AG04450 (cell line): ENCODE measurements at places on chromosomes 2 and 18.

DNA sequence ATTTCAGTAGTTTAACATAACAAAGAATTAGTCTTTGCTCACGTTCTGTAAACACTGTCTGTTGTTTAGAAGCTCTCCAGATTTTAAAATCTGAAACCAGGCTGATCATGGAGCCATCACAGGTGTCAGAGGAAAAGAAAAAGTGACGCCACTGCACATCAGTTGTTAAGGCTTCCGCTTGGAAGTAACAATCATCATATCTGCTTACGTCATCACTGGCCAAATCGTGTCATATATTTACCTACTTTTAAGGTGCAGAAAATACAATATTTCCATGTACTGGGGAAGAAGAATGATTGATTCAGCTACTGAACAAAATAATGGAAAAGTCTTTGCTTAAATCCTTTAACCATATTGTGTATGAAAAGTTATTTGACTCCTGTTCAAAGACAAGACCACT is 382.6 kb upstream of the MC4R start:
- no peak for DNase-seq

- DNase-seq, result no peak
Observed at GRCh38 chr2:149094217-149095015, 55.9 kb downstream of the LYPD6B start.

GRCh38 chr2:145154731-145155130 is 634.8 kb upstream of the ZEB2 start:
- DNase-seq, result no peak

- DNase-seq, result no peak
Observed at GRCh38 chr18:57803103-57803969, at the start of gene ATP8B1. Gene ATP8B1, minus strand, starts transcription at chr18:57803315. Its CDS starts 71,508 bp downstream, at chr18:57731807.

DNA sequence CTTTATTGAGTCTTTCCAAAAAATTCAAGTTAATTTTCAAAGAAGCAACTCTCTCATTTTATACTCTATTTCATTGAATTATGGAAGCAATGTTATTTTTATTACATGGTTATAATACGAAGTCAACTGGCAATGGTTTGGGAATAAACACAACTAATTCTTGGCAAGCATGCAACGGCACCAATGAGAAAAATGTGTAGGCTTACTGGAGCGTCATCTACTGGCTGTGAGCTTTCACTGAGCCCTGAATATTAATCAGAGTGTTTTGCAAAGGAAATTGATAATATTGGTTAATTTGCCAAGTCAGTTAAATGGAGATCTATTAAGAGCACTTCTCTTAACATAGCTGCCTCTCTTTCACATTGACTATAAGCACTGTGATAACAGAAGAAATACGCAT is 163.9 kb downstream of the IKZF2 start:
- no peak for DNase-seq

GRCh38 chr2:69858261-69858660 is 28.8 kb downstream of the GMCL1 start:
- DNase-seq, result no peak

- DNase-seq, result no peak
Observed at GRCh38 chr2:99555404-99555803, 65.6 kb upstream of the REV1 start.

DNA sequence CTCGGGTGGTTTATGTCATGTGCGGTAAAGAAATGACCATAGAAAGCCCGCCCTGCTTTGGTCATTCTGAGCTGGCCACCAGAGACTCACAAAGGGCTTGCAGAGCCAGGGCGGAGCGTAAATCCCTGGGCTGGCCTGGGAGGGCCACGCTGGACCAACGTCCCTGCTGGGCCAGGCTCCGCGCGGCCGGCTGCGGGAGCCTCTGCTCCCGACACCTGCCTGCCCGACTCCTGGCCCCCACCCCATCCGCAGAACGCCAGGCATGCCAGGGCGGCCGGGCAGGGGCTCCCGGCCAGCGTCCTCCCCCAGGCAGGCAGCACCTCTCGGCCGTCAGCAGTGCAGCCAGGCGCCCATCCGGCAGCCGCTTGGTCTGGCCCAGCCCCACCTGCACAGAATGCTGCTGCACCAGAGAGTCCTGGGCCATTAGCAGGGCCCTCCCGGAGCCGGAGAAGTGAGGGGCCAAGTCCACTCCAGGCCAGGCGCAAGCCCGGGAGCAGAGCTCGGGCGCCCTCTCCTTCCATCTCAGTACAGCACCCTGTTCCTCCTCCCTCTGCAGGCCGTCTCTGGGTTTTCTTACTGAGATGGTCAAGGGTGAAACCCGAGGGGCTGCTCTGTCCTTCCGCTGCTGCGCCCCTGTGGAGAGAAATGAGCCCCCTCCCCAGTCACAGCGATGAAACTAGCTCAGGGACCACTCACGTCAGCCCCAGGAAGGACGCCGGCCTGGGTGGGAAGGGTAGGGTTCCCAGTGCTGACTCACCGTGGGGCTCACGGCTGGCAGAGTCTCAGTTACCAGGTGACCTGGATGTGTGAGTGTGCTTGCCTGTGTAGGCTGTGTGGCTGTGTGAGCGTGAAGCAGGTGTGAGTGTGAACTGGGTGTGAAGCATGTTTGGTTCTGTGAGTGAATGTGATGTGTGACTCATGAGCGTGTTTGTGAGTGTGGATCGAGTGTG is 83.3 kb downstream of the PTGR3 start:
- DNase-seq, result no peak

DNA sequence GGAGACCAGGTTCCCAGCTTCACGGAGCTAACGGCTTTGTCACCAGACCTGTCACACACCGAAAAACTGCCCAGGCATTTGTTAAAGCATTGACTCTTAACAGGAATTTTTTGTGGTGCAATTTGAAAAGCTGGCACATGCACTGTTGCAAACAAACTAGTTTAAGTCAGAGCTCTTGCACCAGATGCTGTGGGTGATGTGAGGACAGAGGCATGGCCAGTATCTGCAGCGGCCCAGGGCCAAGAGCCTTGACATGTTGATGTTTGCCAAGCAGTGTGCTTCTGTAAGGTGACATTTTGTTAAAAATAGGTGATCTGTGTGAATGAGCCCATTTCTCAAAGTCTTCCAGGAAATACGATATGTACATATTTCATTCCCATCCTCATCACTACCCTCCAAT is 142.5 kb downstream of the MTCL1 start:
- DNase-seq, result no peak

DNA sequence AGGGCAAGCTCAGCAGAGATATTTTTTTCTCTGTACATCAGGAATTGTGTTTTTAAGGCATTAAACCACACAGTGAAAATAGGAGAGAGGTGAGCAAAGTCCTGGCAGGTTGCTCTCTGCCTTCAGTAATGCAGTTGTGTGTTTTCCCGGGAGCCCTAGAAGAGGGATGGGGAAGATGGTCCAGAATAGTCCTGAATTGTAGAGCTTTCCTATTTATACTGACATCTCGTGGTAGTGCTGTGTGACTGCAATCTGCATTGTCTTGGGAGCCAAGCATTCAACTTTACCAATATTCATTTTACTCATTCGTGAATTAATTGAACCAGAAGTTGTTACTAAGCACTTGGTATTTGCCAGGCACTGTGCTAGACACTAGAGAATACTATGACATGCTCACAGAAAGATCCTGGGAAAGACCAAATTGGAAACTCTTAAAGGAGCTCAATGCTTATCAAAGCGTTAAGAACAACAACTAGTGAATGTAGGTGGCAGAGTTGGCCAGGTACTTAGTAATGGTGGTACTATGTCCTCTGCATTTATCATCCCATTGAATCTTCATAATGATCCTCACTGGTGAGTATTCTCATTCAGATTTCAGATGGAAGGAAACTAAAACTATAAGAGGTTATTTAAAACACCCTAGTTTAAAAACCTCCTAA is 214.6 kb downstream of the TRIB2 start:
- peak; percentile 30 for DNase-seq

- no peak for DNase-seq
Observed at GRCh38 chr2:68726608-68727367, 7.8 kb upstream of the ARHGAP25 start.

GRCh38 chr2:48107326-48107925 is 201.1 kb upstream of the FBXO11 start:
- DNase-seq, result no peak

DNA sequence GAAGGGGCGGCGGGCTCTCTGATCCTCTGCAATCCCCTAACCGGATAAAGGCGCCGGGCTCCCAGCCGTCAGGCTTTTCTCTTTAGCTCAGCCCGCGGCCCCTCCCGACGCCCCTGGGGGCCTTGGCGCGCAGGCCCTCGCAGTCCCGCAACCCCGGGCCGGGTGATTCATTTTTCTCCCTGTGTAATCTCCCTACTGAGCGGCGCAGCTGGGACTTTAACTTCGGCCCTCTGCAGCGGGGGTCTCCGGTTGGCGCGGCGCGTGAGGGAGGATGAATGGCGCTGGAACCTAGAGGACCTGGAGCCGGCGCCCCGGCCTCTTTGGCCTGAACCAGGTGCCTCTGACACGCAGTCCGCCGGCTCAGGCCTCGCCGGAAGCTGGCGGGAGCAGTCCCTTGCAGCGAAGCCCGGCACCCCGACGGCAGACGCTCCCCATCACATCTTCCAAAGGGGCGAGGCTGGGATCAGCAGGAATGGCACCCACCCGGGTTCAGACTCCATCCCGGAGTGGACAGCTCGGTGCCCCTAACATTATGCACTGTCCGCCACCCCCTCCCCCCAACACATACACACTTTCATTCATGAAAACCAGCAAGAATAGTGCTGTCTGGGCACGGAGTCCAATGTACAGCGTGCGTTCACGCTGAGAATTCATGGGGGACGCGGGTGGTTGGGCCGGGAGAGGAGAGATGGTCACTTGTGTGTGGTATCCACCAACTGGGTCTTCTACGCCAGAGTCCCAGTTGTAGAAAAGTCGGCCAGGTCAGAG is 1.2 kb downstream of the CNGA3 start:
- no peak for DNase-seq

DNA sequence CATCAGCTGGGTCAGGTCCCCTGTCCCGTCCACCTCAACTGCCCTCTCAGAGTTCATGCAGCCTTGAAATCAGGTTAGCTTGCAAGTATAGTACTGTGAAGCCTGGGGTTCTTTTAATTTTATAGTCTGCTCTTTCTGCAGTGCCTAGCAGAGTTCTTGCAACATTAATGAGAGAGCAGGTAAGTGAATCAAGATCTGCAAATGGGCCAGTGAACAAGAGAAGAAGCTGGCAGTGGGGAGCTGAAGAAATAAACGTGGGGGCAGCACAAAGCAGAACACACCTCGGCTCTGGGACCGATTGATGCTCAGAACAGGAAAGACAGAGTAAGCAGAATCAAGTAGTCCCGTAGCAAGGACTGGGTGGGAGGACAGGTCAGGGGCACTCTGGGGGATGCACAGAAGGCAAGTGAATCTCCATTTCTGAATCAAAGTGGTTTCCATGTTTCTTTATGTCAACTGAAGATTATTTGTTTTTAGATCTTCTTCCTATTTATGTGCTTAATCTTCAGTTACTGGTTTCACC is 675.5 kb downstream of the RNF144A start:
- DNase-seq, result no peak

DNA sequence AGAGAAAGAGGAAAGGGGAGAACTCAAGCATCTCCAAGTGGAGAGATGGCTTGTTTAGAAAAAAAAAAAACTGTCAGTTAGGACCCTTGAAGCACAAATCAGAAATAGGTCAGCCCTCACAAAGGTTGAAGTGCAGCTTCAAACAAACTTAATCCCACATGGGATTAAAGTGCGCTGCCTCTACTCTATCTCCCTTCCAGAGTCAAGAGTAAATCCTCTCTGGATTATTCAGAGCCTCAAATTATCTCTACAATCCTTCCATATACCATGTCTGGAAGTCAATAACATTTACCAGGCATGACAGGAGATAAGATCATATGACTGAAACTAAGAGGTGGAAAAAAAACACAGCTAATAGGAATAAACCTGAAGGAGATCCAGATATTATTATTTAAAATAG is 69.8 kb downstream of the SMAD7 start:
- DNase-seq, result no peak

DNA sequence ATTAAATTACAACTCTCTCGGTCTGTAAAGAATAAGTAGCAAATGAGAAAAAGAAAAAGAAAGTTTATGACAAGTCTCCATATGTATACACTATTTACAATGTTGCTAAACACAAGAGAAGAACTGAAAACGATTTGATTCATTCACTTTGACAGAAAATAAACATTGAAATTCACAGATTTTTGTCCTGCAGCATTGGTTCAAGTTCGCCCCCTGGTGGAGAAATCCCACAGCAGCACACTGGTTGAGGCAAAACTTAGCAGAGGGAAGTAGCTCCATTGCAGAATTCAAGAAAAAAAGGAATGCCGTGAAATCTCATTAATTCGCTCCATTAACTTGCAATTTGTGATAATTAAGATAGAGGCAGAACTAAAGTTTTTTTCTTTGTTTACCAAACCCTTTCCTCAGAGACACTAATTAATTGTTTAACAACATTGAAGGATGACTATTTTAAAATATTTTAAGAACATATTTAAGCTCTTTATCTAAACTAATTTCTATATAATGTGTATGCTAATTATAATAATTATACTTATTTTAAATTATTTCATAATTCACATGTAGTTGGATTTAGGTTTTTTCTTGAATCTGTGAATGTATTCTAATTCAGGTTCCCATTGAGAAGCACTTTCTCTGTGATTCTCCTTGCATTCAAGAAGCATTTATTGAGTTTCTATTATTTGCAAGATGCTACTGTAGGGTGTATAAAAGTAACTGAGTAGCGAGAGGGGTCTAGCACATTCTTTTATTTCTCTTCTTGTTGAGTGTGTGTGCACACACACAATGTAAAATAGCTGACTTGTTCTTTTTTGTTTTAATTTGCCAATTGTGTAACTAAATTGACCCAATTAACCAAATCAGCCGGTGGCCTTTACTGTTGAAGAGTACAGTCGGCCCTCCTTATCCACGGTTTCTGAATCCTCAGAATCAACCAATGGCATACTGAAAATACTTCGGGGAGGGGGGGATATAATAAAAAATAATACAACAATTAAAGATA is 74.1 kb downstream of the COL4A3 start:
- DNase-seq, result peak; percentile 43

GRCh38 chr2:75609937-75610508 is 36.6 kb upstream of the MRPL19 start:
- DNase-seq, result no peak

DNA sequence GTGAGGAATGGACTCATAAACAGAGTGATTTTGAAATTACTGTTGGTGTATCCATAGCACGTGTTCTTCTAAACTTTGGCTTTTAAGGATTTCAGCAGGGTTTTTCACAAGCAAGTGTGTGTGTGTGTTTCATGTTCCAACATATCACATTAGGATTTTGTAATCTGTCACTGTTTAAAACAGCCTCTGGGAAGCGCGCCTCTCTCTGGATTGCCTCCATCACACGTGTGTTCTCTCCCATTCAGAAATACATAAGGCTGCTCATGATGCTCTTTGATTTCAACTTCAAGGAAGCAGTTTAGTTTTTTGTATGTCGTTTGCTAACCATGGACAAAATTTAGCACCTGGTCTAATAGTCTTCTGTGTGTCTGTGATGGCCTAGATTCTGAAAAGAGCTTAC is 370.4 kb downstream of the MTX2 start:
- DNase-seq, result no peak

GRCh38 chr2:3296182-3296972 is 81.2 kb downstream of the EIPR1 start:
- no peak for DNase-seq

GRCh38 chr18:6509832-6510231 is 95.1 kb upstream of the L3MBTL4 start:
- no peak for DNase-seq
